Stimulated activated CD8-positive, alpha-beta memory T cell treated with anti-CD3 and anti-CD28 coated beads, Interleukin-7, amount 100 ng/mL, for 1 hour (primary cell): ENCODE measurements at places on chromosomes 6 and 20.

GRCh38 chr6:38436726-38437465, 202.8 kb downstream of the BTBD9 start:
- DNase-seq = no peak

GRCh38 chr6:32964776-32965175, 3.6 kb upstream of the BRD2 start:
- no peak for DNase-seq

- no peak for DNase-seq
Measured at GRCh38 chr6:160428818-160429619, 80.8 kb downstream of the SLC22A3 start.

DNA sequence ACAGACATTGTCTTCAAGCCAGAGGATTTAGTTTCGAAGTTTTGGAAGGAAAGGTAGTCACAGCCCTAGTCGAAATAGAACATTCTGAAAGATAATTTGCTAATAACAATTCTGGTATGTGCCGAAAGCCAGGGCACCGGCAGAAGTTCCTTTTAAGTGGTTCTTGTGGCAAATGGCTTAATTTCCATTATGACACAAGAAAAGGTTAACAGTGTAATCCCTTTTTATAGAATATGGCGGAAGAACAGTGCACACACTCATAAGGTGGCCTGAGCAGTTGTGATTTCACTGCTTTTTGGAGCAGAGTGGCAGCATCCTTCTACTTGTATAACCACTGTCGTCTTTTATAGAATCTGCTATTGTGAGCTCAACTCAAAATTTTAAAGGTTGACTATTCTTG, 152.4 kb downstream of the SASH1 start:
- DNase-seq = no peak

GRCh38 chr6:373031-373430, 18.5 kb upstream of the IRF4 start:
- DNase-seq = no peak

DNA sequence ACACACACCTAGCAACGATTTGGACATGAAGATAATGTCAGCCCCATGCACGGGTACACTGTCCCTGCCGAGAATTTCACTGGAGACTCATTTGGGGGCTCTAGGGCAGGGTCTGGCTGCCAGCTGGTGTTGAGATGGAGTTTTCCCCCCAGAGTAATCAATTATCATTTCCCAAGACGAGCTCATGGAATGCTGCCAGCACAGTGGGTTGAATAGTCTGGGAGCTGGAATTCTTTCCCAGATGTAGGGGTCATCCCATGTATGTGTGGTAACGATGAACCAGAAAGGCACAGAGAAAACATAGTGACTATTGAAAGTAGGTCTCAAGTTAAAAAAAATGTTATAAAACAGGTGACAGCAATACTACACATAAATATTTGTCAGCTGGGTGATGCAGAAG, 579.9 kb downstream of the MAFB start:
- DNase-seq = no peak

GRCh38 chr20:61704661-61705060, 361.0 kb downstream of the TAF4 start:
- DNase-seq = no peak

DNA sequence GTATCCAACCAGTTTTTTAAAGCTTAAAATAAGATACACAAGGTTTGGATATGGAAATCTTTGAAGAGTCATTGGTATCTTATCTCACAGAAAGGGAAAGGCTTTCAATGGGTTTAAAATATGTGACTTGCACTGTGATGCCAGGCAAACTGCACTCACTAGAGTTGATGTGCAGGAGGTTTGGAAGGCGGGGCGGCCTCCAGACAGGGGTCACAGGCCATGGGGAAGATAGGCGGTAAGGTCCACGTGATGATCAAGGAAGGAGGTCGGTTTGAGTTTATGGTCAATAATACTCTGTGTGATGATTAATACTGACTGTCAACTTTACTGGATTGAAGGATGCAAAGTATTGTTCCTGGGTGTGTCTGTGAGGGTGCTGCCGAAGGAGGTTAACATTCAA, 9.5 kb upstream of the RAMACL start:
- no peak for DNase-seq

GRCh38 chr6:169663468-169663867, 38.4 kb downstream of the WDR27 start:
- no peak for DNase-seq

DNA sequence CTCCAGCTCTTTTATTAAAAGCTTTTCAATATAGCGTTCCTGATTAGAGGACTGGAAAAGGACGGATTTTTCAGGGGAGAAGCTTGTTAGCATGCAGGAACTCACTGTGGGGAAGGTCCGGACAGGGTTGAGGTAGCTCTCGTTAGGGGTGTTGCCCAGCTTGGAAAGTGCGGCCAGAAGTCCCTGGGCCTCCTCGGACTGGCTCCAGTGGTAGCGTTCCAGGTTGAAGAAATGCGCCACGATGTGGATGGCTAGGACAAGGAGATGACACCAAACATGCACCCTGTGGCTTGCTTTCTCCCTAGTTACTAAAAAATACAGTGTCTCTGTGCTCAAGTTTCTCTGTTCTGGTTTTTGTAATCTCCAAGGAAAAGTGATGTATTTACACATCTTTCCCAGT, 12.5 kb downstream of the NOX3 start:
- no peak for DNase-seq
